ENCODE measurements at places on chromosomes 7 and 10. TPM values are rescaled to one million over a fixed set of nuclear protein-coding genes. Genes with fewer than 3 reads are reported as not detected.

DNA sequence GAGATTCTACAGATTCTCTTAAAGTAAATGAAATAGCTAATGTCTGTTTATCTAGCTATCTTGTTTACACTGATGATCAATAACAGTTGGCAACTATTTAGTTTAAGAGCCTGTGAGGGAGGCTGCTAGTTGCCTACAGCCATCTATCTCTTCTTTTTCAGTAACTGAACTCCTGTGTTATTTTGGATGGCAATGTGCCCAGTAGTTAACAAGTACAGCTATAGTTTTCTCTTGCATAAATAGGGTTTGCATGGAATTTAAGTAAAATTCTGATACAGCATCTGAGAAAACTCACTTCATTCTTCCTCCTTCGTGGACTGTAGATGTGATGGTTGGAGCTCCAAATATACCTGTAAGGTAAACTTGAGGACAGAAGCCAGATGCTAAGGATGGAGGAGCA lies 219.5 kb upstream of the POT1 start:
- H3K36me3 ChIP-seq = no peaks in the 10 kb centered on the region
- no peak for DNase-seq
- H3K27me3 ChIP-seq = no peaks in the 10 kb centered on the region
- H3K4me1 ChIP-seq = peaks cover 11% of the 10 kb centered on the region
- no peak overlapping the region for H3K4me3 ChIP-seq

DNA sequence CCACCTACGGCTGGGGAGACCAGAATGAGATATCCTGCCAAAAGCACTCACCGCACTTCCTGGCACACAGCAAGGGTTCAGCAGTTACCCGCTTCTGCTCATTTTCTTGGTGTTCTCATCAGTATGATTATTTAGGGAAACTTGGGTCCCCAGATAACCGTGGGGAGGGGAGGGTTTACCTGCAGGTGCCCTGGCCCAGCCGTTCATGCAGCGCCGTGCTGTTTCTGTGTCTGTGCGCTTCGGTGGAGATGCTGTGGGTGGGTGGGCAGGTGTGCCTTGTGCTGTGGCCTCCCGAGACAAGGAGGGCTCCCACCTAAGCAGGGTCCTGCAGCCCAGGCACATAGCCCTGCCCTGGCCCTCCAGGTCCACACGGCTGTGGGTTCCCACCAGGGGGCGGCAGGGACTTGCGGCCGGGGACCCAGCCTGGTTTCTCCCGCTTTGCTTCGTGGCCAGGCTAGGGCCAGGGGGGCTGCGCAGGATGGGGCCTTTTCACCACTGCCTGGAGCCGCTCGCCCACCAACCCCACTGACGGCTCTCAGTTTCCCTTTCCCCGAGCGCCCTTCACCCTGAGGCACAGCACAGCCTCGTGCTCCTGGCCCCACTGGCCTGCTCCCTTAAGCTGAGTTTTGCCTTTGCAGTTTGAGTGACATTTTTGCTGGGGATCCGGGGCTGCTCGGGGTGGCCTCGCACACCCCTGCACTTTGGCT lies 78.5 kb downstream of the LHPP start:
- no peaks in the 10 kb centered on the region for H3K4me1 ChIP-seq
- H3K27me3 ChIP-seq = no peaks in the 10 kb centered on the region
- H3K27ac ChIP-seq = no peak overlapping the region
- no peaks in the 10 kb centered on the region for H3K36me3 ChIP-seq
- H3K4me3 ChIP-seq = peak overlapping the region; percentile 20

DNA sequence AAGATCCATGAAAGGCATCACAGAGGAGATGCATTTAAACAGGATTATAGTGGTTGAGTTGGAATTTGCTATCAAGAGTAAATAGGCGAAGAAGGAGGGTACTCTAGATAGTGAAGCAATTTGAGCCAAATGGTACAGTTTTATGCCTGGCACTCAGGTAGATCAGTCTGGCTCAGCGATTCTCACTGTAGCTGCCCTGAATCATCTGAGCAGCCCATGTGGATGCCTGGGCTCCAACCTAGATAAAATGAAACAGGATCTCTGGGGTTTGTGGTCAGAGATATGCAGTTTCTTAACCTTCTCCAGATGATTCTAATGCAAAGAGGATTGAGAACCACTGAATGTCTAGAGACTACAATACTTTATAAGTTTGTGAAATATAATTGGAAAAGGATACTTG lies 282.0 kb upstream of the FZD1 start:
- peaks cover 43% of the 10 kb centered on the region for H3K36me3 ChIP-seq
- DNase-seq = no peak
- H3K27me3 ChIP-seq = no peaks in the 10 kb centered on the region

DNA sequence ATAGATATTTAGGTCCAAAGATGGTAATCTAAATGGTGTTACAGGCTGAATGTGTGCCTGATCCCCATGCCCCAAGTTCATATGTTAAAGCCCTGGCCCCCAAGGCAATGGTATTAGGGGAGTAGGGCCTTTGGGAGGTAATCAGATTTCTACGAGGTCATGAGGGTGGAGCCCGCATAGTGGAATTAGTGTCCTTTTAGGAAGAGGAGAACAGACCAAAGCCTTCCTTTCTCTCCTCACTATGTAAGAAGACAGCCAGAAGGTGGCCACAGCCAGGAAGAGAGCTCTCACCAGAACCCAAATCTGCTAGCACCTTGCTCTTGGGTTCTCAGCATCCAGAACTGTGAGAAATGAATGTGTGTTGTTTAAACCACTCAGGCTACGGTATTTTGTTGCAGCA lies 15.2 kb downstream of the ERVW-1 start:
- H3K27ac ChIP-seq = no peak overlapping the region
- no peak overlapping the region for H3K4me3 ChIP-seq
- no peaks in the 10 kb centered on the region for H3K27me3 ChIP-seq
- peaks cover 21% of the 10 kb centered on the region for H3K36me3 ChIP-seq

DNA sequence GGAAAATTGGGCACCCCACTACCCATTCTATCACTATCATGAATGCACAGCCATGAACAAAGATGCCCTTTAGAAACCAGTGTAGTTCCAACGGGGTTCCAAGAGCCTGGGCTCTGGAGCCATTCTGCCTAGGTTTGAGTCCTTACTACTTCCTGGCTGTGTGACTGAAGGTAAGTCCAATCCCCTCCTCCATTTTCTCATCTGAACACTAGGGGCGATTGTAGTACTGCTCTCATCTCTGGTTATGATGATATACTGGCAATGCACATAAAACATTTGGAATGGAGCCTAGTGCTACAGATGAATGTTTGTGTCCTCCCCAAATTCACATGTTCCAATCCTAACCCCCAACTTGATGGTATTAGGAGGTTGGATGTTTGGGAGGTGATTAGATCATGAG lies 28.1 kb upstream of the CDH23 start:
- no peak overlapping the region for H3K4me3 ChIP-seq
- H3K27me3 ChIP-seq = no peaks in the 10 kb centered on the region
- H3K27ac ChIP-seq = no peak overlapping the region
- H3K4me1 ChIP-seq = no peaks in the 10 kb centered on the region

- DNase-seq = no peak
- H3K27ac ChIP-seq = no peak overlapping the region
- no peaks in the 10 kb centered on the region for H3K27me3 ChIP-seq
- no peak overlapping the region for H3K4me3 ChIP-seq
Measured at GRCh38 chr7:97016381-97017191, 8.0 kb downstream of the DLX5 start.

DNA sequence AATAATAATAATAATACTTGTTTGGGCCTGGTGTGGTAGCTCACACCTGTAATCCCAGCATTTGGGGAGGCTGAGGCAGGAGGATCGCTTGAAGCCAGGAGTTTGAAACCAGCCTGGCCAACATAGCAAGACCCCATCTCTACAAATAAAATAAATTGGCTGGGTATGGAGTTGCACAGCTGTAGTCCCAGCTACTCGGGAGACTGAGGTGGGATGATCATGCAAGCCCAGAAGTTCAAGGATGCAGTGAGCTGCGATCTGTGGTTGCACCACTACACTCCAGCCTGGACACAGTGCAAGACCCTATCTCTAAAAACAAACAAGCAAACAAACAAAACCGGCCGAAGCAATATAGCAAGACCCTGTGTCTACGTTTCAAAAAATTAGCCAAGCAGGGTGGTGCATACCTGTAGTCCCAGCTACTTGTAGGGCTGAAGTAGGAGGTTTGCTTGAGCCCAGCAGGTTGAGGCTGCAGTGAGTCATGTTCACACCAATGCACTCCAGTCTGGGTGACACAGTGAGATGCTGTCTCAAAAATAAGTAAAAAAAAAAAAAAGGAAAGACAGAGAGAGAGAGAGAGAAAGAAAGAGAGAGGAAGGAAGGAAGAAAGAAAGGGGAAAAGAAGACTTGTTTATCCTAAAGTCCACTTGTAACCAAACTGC lies 85.6 kb upstream of the KDM7A start:
- no peak overlapping the region for H3K4me3 ChIP-seq
- no peaks in the 10 kb centered on the region for H3K36me3 ChIP-seq
- no peaks in the 10 kb centered on the region for H3K4me1 ChIP-seq
- no peaks in the 10 kb centered on the region for H3K27me3 ChIP-seq
- H3K27ac ChIP-seq = no peak overlapping the region

DNA sequence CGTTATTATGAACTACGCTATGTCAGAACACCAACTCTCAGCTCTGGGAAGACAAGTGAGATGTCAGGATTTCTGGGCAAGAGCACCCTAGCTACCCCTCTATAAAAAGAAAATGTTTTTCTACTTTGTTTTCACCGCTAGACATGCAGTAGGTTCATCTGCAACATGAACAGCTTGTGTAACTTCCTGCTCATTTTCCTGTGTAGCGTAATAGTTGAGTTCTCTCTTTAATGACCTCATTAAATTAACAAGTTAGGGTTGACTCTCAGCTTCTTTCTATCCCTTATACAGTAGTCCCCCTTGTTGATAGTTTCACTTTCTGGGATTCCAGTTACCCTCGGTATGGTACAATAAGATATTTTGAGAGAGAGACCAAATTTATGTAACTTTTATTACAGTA lies 329.4 kb upstream of the ZNF32 start:
- no peak overlapping the region for H3K4me3 ChIP-seq
- H3K36me3 ChIP-seq = no peaks in the 10 kb centered on the region
- DNase-seq = no peak
- no peak overlapping the region for H3K27ac ChIP-seq
- no peaks in the 10 kb centered on the region for H3K27me3 ChIP-seq

- H3K27ac ChIP-seq = no peak overlapping the region
- H3K27me3 ChIP-seq = no peaks in the 10 kb centered on the region
- H3K4me1 ChIP-seq = no peaks in the 10 kb centered on the region
- H3K4me3 ChIP-seq = no peak overlapping the region
- DNase-seq = no peak
Measured at GRCh38 chr10:60235001-60235400, 154.7 kb downstream of the ANK3 start.

DNA sequence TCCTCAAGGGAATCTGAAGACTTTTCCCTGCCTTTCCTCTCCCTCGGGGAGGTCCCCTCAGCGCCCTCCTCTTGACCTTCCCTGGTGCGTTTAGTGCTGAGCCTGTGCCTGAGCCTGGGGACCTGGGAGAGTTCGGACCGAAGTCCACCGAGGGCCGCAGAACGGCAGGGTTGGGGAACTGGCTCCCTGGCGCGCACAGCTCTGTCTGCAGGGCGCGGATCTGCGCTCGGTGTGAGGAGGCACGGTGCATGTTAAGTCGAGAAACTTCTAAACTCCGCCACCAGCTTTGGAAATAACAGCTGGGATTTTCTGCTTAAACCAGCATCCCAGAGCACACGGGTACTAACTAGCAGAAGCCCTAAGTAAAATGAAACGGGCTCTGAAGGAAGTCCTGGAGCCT lies 44.2 kb upstream of the SLC29A4 start:
- no peak overlapping the region for H3K27ac ChIP-seq
- H3K4me1 ChIP-seq = 0 out of 2 replicates have a peak, but pooled peaks cover 3% of the 10 kb centered on the region
- no peak for DNase-seq
- no peaks in the 10 kb centered on the region for H3K36me3 ChIP-seq

- H3K27ac ChIP-seq = no peak overlapping the region
- H3K27me3 ChIP-seq = no peaks in the 10 kb centered on the region
- H3K4me3 ChIP-seq = no peak overlapping the region
- H3K36me3 ChIP-seq = no peaks in the 10 kb centered on the region
Measured at GRCh38 chr10:27779462-27780015, 33.9 kb upstream of the MKX start.

GRCh38 chr7:40749877-40750276 lies 615.1 kb downstream of the SUGCT start:
- H3K4me3 ChIP-seq = no peak overlapping the region
- no peaks in the 10 kb centered on the region for H3K4me1 ChIP-seq
- DNase-seq = no peak
- no peak overlapping the region for H3K27ac ChIP-seq
- peaks cover 3% of the 10 kb centered on the region for H3K27me3 ChIP-seq

- no peaks in the 10 kb centered on the region for H3K36me3 ChIP-seq
- DNase-seq = no peak
- peaks cover 34% of the 10 kb centered on the region for H3K27me3 ChIP-seq
- H3K27ac ChIP-seq = no peak overlapping the region
Measured at GRCh38 chr7:45240926-45241325, 83.3 kb downstream of the RAMP3 start.

- no peaks in the 10 kb centered on the region for H3K36me3 ChIP-seq
- H3K27ac ChIP-seq = no peak overlapping the region
- H3K4me1 ChIP-seq = peaks cover 6% of the 10 kb centered on the region
- DNase-seq = no peak
Measured at GRCh38 chr10:30432622-30433305, 1.2 kb upstream of the MAP3K8 start.

- H3K27ac ChIP-seq = no peak overlapping the region
- no peaks in the 10 kb centered on the region for H3K4me1 ChIP-seq
- no peaks in the 10 kb centered on the region for H3K27me3 ChIP-seq
- H3K36me3 ChIP-seq = no peaks in the 10 kb centered on the region
Measured at GRCh38 chr10:88236121-88236743, 346.9 kb downstream of the RNLS start.

DNA sequence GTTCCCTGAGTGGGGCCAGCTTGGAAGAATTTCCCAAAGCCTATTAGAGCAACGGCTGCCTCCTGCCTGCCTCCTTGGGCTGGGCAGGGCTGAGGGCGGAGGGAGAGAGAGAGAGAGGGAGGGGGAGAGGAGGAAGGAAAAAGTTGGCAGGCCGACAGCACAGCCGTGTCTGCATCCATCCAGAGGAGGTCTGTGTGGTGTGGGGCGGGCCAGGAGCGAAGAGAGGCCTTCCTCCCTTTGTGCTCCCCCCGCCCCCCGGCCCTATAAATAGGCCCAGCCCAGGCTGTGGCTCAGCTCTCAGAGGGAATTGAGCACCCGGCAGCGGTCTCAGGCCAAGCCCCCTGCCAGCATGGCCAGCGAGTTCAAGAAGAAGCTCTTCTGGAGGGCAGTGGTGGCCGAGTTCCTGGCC lies at the start of gene AQP1:
TSS of gene AQP1 (plus strand) at position 293 of the 409 bp plus-strand sequence. CDS start at position 350, 57 bp downstream.
- H3K4me1 ChIP-seq = peaks cover 35% of the 10 kb centered on the region
- peak within 1 kb of the TSS; percentile 58 for H3K4me3 ChIP-seq
- peaks cover 24% of the 10 kb centered on the region for H3K27me3 ChIP-seq
- no peaks in the 10 kb centered on the region for H3K36me3 ChIP-seq

- peaks cover 21% of the 10 kb centered on the region for H3K36me3 ChIP-seq
- H3K4me1 ChIP-seq = peaks cover 11% of the 10 kb centered on the region
- no peak for DNase-seq
- H3K4me3 ChIP-seq = no peak overlapping the region
- H3K27me3 ChIP-seq = no peaks in the 10 kb centered on the region
Measured at GRCh38 chr7:135162382-135163001, 8.0 kb downstream of the CYREN start.

The TMEM229A gene
- total RNA-seq = not detected

The PNLIPRP2 gene
- total RNA-seq = not detected

The PRF1 gene
- total RNA-seq = not detected

The CRHR2 gene
- not detected for total RNA-seq

The CYP2C19 gene
- not detected for total RNA-seq

The ACTL6B gene
- not detected for total RNA-seq

The GOT1 gene
- total RNA-seq = 48.1 TPM

The C10orf105 gene
- not detected for total RNA-seq

The WDR37 gene
- 6.1 TPM for total RNA-seq

Measured in SJCRH30 (cell line).